ENCODE measurements at places on chromosomes 12 and 14.

GRCh38 chr12:45039757-45040156 lies 11.1 kb downstream of the DBX2 start:
- no peak for DNase-seq

- no peak for DNase-seq
Observed at GRCh38 chr12:97306147-97306546, 156.5 kb upstream of the RMST start.

DNA sequence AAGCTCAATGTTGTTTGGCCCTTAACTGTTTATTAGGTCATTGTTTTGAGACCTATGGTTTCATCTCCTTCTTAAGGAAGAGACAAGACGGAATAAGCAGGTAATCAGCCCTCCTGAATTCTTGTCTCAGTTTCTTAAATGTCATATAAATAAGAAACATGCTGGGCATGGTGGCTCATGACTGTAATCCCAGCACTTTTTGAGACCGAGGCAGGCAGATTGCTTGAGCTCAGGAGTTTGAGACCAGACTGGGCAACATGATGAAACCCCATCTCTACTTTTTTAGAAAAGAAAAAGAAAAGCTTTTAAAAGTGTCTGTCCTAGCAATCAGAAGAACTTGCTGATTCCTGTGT lies 5.1 kb downstream of the MTRFR start:
- no peak for DNase-seq

DNA sequence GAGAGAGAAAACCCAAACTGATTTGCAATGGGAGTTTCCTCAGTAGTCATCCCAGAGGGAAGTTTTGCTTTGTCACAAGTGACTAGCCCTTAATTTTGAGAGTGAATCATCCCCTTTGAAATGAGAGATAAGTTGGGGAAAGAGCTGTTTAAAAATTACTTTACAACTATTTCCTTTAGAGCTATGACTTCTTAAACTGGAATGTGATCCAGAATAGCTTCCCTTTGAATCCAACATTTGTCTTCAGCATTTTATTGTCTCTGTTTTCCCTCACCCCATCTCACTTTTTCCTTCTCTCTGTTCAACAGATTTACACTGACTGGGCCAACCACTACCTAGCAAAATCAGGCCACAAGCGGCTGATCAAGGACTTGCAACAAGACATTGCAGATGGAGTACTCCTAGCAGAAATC lies 109.3 kb downstream of the NAV3 start:
- DNase-seq: no peak

- DNase-seq: no peak
Observed at GRCh38 chr12:80184926-80185325, 85.6 kb downstream of the OTOGL start.

DNA sequence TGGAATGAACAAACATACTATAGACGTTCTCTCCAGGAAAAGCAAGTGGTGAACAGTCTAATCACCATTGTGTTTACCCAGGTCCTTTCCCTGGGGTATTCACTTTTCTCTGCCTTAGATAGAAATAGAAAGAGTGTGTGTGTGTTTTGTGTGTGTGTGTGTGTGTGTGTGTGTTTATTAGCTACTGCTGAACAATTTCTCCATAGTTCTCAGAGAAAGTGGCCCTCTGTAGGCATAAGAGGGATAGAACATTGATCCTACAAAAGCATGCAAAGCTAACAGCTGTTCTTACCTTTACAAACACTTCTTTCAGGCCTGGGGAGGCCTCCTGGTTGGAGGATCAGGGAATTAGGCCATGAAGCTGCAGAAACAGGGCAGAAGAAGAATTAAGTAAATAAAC lies 665.7 kb upstream of the TBX3 start:
- DNase-seq: no peak

DNA sequence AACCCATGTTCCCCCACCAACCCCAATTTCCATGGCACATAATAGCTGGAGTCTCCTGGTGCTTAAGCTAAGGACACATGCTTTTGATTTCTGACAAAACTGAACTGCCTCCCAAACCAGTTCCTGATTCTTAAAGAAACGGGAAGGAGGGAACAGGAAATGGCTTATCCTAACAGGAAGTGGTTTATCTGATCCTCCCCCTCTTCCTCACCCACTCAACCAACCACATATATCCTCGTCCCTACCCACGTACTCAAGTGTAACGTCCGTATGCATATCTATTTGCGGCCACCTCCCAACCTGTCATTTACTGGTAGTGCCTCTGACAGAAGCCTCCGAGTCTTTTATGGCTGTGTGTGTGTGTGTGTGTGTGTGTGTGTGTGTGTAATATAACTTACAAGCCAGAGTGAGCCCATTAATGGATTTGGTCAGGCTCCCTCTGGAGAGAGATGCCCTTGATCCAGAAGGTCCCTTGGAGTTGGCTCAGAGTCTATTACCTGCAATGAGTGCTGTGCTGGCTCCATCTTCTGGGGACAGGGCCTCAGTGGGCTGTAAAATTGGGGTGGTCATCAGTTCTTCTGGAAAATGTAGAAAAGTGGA lies 7.7 kb downstream of the DAZAP2 start:
- DNase-seq: no peak

DNA sequence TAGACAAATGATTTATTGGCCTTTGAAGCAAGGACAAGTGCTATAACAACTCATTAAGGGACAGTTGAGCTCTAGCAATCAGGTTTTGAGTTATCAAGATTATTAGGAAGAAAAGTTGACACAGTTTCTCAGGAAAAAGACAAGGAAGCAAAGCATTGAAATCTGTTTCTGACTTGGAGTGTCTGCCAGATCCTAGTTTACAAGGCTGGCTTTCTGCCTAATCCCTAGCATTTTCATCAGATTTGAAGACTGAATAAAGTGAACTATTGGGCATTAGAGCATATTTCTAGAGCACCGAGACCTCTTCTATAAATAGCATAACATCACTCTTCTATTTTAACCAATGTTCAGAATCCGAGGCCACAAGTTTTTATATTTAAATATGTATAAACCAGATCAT lies 7.0 kb downstream of the SYT1 start:
- peak; percentile 72 for DNase-seq

- no peak for DNase-seq
Observed at GRCh38 chr12:95248604-95249360, 31.2 kb downstream of the VEZT start.

GRCh38 chr12:124771462-124772288 lies 92.0 kb downstream of the SCARB1 start:
- DNase-seq: no peak

GRCh38 chr12:111937429-111937828 lies 75.5 kb downstream of the TMEM116 start:
- peak; percentile 21 for DNase-seq

DNA sequence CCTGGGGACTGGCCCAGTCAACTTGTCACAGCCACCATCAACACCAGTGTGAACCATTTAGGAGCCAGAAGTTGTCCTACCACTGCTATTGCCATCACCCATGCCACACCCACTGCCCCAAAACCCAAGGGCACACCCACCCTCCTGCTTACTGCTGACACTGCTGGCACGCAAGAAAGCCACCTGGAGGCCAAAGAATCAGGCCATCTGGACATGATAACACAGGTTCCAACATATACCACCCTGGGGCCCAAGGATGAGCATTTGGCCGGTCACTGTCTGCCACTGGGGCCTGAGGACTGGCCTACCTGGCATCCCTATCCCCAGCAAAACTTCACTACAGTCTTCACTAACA lies 181.6 kb downstream of the MYRFL start:
- no peak for DNase-seq

GRCh38 chr14:101219896-101220703 lies 316.6 kb upstream of the RTL1 start:
- DNase-seq: no peak

- no peak for DNase-seq
Observed at GRCh38 chr14:104708606-104709268, 15.3 kb upstream of the ADSS1 start.

GRCh38 chr12:10900530-10900929 lies 8.8 kb downstream of the TAS2R13 start:
- no peak for DNase-seq

- no peak for DNase-seq
Observed at GRCh38 chr14:53695692-53696214, 260.9 kb downstream of the BMP4 start.

- no peak for DNase-seq
Observed at GRCh38 chr12:111193496-111193895, 175.4 kb downstream of the PHETA1 start.

- DNase-seq: peak; percentile 49
Observed at GRCh38 chr12:122080149-122081082, 1.9 kb downstream of the MLXIP start.

DNA sequence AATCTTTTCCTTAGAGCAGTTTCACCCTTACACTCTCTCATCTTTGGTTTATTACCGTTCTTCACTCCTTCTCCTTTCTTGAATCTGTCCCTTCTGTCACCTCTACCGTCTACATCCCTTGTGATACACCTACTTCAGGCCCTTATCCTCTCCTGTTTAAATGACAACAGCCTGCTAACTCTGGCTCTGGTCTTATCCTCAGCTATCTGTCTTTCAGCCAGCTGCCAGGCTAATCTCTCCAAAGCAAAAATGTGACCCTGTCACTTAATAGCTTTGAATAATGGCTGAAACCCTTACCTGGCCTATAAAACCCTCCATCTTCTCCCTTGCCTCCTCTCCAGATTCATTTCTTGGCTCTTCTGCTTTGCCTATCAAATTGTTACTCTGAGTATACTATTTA lies 32.3 kb downstream of the BEST3 start:
- no peak for DNase-seq

DNA sequence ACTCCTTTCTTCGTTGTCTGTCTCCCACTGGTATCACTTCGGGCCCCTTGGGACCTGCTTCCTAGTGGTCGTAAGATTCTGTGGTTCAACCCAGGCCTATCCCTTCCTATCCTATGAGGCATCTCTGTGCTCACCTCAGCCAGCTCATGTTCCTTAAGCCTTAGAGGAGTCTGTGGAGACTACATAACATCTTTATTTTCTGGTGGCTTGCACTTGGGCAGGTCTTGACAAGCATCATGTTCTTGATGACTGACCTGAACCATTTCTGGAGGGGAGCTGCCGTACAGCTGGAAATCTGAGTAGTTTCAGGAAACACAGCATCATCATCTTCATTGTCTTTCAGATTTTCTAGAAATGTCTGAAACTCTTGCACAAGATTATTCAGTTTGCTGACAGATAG lies 69.3 kb downstream of the PPFIBP1 start:
- no peak for DNase-seq

GRCh38 chr14:94173471-94173884 lies 644 bp upstream of the PPP4R4 start:
- no peak for DNase-seq

GRCh38 chr12:121600702-121601336 lies 20.0 kb upstream of the KDM2B start:
- no peak for DNase-seq

GRCh38 chr14:58501214-58501816 lies 73.8 kb downstream of the KIAA0586 start:
- peak; percentile 54 for DNase-seq

- DNase-seq: no peak
Observed at GRCh38 chr14:102088012-102088792, 1.4 kb upstream of the HSP90AA1 start.

DNA sequence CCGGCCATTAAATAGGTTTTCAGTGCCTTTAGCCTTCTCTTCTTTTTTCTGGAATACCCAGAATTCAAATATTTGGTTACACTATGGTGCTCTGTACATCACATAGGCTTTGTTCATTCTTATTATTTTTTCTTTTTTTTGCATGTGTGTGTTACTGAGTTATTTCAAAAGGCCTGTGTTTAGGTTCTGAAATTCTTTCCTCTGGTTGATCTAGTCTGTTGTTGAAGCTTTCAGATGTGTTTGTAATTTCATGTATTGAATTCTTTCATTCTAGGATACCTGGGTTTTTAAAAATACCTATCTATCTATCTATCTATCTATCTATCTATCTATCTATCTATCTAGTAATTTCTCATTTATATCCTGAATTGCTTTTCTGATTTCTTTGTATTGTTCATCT lies 66.9 kb downstream of the FBXO33 start:
- DNase-seq: no peak

DNA sequence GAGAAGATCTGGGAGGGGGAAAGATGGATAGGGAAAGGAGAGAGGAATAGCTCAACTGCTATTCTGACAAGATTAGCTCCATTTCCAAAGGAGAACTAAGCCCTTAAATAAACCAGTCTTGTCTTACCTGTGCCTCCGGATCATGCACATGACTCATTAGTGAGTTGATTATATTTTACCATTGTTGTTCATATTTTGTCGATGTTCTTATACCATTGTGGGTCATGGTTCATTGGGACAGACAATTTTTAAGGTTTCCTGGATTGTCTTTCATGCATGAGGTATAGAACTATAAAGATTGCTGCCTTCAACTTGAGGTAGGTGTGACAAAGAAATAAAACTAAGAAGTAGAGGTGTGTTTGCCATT lies 243.0 kb upstream of the ATP2B1 start:
- no peak for DNase-seq

DNA sequence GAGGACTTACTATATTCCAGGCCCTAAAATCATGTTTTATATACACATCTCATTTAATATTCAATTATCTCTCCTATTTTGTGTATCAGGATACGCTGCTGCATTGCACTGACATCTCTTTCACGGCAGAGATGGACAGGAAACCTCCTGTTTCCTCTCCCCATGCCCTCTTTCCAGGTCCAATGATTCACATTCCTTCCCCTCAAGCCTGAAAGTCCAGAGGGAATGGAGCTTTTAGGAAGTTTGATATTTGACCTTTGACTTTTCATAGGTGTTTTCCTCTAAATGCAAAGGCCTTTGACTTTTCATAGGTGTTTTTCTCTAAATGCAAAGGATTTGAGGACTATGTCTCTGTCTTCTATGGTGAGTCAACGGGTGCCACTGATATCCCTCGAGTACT lies 89.5 kb downstream of the STON2 start:
- no peak for DNase-seq

DNA sequence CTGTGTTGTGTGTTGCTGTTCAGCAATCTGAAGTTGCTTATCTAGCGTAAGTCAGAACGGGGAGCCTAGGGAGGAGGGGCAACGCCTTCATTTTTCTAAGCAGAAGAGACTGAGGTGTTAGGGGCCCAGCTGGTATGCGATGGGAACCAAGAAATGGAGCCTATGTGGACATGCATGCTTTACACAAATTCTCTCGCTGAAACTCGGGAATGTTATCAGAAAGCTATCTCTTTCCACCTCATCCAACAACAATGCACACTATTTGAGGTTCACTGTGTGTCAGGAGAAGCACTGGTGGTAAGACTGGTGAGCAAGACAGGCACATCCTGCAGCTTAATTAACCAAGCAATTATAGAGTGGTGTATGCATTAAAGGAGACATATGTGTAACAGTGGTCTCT lies 89.7 kb downstream of the NRXN3 start:
- no peak for DNase-seq

GRCh38 chr12:67690656-67691055 lies 42.1 kb downstream of the DYRK2 start:
- DNase-seq: peak; percentile 66

GRCh38 chr14:45251912-45252311 lies 1.1 kb downstream of the MIS18BP1 start:
- no peak for DNase-seq

- DNase-seq: no peak
Observed at GRCh38 chr14:96690713-96691383, 106.3 kb upstream of the VRK1 start.

- no peak for DNase-seq
Observed at GRCh38 chr12:57590479-57590863, 521 bp upstream of the PIP4K2C start.

Measured in retinal pigment epithelial cell (primary cell).